Astrocyte of the hippocampus (primary cell): ENCODE measurements at places on chromosomes 7 and 10.
A peak's percentile ranks its signal among the peaks of the same experiment; 100 is the strongest.

- no peak for DNase-seq
Measured at GRCh38 chr7:2570021-2570420, 11.2 kb downstream of the IQCE start.

DNA sequence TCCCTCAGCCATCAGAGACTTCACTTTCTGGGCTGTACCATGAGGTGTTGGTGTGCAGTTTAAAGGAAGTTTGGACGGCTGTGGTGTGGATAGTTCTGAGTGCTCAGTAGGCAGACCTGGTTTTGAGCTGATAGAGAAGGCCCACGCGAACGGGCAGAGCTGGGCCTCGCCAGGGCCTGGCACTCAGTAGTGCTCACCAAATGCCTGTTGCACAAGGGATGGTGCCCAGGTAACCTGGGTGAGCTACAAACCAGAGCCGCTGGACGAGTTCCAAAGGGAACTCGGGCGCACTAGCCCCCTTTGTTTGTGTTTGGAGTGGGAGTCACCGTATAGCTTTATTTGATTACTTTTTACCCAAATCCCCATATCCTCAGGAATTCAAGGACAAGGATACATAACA lies 95.5 kb downstream of the LHPP start:
- DNase-seq, result no peak

DNA sequence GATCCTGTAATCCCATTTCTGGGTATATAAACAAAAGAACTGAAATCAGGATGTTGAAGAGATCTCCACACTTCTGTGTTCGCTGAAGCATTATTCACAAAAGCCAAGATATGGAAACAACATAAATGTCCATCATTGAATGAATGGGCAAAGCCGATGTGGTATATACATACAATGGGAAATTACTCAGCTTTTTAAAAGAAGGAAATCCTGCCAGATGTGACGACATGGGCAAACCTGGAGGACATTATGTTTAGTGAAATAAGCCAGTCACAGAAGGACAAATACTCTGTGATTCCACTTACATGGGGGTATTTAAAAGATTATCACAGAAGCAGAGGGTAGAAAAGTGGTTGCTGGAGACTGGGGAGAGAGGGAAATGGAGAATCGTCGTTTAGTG lies 23.9 kb upstream of the FAM107B start:
- no peak for DNase-seq

GRCh38 chr7:106430103-106430502 lies 145.3 kb upstream of the NAMPT start:
- DNase-seq, result no peak

DNA sequence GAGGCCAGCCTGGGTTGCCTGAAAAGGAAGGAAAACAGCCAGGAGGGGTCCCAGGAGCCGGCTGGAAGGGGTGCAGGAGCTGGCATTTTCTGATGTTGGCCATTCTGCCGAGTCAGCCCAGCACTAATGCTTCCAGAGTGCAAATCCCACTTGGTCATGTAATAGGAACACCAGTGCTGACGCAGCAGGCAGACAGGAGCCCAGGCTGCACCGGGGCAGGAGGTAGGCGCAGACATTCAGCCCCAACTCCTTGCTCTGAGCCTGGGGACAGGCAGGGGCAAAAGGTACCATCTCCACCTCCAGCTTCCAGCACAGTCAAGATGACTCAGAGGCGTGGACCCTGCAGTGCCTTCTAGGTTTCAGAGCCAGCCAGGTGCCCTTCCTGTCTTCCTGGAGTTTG lies 10.2 kb upstream of the YWHAG start:
- no peak for DNase-seq

DNA sequence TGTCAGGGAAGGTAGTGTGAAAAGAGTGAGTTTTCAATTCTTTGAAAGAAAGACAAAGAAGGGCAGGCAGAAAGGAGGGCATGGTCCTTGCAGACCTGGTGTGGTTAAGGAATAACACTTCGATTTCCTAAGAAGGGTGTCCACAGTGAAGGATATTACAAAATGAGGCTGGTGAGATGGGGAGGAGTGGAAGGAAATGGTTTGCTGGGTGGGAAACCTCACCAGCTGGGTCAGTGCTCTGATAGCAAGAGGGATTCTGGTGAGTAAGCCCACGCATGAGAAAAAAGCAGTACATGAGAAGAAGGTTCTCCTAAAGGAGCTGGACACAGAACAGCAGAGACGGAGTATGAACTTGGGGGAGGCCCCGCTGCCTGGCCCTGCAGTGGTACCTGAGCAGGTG lies 230.6 kb upstream of the PLXNA4 start:
- DNase-seq, result no peak

DNA sequence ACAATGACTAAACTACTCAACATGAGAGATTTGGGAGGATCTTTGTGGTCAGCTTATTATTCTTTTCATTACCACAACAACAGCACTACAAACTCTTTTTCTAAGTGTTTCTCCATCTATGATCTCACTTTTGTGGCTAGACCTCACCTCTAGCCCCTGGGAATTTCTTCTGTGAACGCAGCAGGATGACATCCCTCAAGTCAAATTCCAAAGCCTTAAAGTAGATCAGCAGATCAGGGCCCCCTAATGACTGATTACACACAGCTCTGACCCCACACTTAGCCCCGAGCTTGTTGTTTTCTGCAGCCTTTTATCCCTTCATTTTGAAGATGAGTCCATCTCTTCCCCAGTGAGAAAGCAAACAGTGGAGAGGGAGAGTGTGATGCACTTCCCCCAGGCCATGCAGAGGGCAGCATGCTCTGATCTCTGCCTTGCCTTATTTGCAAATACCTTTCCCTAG lies 27.3 kb downstream of the TFAM start:
- DNase-seq, result peak; percentile 60

- DNase-seq, result no peak
Measured at GRCh38 chr10:127905001-127905847, 1.7 kb upstream of the PTPRE start.

DNA sequence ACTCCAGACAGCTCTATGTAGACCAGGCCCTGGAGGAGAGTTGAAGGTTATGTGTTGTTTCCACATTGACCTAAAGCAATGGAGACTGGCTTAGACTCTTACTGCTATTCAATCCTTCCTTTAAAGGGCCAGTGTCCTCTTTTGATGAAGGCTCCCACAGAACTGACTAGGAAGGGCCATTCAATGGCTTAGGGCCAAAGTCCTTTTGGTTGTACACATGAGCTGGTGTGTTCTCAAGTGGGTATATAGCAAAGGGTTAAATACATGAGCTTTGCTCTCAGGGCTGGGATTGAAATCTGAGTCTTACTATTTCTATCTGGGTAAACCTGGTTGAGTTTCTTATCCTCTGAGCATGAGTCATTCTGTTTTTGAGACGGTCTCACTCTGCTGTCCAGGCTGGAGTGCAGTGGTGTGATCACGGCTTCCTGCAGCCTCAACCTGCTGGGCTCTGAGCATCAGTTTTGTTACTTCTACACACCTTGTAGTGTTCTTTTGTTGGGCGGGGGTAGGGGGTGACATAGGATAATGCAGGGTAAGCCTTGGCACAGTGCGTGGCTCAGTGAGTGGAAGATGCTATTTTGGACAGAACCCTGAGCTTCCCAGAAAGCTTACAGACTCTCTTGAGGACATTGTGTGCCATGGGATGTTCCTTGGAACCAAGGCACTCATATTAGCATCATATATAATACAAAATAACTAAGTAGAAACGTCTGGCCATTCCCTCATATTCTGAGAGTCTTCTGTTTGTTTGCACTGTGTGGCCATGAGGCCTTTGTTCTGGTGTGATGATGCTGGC lies 90.1 kb downstream of the ABCC2 start:
- DNase-seq, result peak; percentile 17
